ENCODE measurements at places on chromosomes 7 and 10.

DNA sequence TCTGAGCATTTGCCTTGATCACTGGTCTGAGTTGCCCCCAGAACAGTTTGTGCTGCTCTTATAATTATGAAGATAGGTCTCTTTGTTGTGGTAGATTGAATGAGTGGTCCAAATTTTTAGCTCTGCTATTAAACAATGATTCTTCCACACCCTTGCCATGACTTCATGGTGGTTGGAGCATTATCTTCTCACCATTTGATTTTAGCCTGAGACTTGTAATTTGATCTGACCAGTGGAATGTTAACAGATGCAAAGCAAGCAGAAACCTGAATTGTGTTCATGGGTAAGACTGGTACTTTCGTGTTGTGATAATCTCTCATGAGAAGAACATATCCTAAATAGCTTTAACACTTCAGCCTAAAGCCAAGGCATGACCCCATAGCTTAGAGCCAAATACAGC lies 139.1 kb downstream of the TFPI2 start:
- no peak for DNase-seq

DNA sequence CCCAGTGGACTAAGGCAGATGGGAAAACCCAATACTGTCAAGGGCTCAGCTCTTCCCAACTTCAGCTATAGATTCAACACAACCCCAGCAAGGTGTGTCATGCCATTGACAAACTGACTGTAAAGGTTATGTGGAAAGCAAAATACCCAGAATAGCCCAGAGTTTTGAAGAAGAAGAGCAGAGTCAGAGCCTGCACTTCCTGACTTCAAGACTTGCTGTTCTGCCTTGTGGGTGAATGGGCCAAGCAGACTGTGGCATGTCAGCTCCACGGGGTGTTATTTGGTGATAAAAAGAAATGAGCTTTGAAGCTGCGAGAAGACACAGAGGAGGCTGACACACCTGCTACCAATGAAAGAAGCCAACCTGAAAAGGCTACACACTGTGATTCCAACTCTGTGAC lies 89.7 kb downstream of the NKX6-2 start:
- no peak for DNase-seq

DNA sequence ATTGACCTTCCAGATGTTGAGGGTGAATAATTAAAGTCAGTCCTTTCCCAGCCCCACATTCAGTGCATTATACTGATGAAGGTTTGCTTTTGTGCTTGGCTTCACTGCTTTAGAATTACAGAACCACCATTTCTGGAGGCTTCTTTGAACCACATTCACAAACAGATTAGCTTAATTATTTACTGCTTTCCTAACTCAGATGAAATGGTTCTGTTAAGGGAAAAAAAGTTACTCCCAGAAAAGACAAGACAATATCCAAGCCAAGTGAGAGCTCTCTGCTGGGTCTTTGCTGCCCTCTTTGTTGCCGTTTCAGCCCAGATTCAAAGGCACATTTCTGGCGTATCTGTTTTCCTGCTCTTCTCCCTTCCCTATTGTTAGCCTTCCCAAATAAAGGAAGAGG lies 188.9 kb downstream of the AHR start:
- DNase-seq: no peak

- DNase-seq: no peak
Observed at GRCh38 chr7:44094883-44095592, 9.1 kb upstream of the AEBP1 start.

DNA sequence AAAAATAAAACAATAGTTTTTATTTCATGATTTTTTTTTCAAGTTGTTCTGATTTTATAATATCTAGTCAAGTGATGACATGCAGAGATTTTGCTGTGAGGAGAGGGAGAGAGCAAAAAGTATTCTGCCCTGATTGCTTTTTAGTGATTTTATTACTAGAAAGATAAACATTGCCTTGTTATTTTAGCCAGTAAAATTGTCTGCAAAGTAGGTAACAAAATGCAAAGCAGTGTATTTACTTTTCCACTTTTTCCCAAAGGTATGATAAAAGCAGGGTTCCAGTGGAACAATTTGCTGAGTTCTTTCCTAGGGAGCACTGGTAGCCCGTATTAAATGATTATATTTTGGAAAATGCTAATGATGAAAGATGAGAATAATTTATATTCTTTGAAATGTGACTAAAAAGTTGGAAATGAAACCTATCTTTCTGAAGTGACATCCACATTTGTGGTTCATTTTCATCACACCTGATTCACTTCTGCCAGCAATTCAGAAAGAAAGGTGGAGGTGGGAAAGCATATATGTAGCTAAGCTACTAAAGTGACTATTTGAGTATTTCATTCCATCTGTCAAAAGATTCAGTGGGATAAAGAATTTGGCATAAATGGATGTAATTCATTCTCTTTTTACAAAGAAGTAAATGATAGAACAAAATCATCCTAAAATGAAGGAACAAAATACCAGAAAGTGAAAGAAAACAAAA lies 300.3 kb downstream of the ADK start:
- no peak for DNase-seq

- no peak for DNase-seq
Observed at GRCh38 chr10:110514848-110515247, 17.1 kb downstream of the DUSP5 start.

- DNase-seq: peak; percentile 45
Observed at GRCh38 chr7:10677211-10677610, 296.5 kb upstream of the PHF14 start.

- DNase-seq: no peak
Observed at GRCh38 chr10:132111871-132112341, 46.2 kb downstream of the JAKMIP3 start.

DNA sequence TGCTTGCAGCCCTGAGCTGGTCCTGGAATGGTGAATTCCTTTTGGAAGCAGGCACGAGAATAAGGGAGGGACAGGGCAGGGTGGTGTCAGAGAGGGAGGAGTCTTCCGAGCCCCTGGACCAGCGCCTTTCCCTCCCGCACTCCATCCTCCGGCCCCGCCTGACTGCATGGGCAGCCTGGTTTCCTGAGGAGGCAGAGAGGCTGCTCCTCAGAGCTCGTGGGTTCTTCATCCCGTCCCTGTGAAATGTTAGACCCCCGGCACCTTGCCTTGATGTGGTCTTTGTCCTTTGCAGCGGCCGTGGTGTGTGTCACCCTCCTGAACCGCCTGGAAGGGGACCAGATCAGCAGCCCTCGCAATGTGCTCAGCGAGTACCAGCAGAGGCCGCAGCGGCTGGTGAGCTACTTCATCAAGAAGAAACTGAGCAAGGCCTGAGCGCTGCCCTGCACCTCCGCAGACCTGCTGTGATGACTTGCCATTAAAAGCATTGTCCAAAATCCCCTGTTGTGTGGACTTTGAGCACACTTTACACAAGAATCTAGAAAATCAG lies 18.9 kb downstream of the UPP1 start:
- no peak for DNase-seq

- DNase-seq: no peak
Observed at GRCh38 chr10:125094806-125095205, 65.6 kb downstream of the CTBP2 start.

DNA sequence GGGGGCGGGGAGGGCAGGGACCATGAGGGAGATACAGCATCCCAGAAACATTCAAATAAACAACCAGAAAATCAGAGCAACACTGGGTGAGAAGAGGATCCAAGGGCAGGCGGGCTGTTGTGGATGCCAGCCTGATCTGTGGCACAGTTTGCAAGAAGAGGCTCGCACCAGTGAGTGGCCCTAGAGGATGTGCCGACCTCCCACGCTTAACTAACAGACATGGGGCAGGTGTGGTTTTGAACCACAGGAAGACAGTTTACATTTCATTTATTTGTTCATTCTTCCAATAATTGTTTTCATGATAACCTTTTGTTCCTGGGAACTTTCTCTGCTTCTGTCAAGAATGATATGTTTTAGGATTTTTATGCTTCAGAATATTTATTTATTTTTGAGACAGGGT lies 115.6 kb downstream of the ZNF248 start:
- no peak for DNase-seq

Data from NCI-H2171 (cell line).